ENCODE measurements at places on chromosomes 5 and 9.

- DNase-seq: no peak
These were observed 70.4 kb downstream of the MVB12B start for GRCh38 chr9:126397056-126397455.

- no peak for DNase-seq
These were observed 148.0 kb downstream of the CEMIP2 start for GRCh38 chr9:71620331-71620730.

DNA sequence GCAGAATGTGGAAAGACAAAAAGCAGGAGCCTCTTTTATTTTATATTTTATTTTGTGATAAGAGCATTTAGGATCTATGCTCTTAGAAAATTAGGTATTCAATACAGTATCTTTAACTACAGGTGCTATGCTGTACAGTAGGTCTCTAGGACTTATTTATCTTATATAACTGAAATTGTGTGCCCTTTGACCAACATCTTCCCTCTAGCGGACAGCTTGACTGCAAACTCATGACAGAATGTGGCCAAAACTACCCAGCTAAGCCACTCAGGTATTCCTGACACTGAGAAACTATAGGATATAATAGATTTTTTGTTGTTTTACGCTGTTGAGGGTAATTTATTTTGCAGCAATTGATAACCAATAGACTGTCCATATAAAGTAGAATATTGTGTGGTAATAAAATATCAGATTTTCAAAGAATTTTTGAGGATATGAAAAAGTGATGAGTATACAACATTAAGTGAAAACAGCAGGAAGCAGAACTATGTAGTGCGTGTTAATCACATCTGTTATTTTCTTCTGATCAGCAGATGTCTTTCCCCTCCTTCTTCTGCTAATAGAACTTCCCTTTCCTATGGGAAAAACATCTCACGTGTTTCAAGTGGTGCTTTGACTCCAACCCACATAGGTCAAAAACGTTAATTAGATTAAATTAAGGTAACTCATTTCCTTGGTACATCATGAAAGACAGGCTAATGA is 69.9 kb upstream of the SELENOP start:
- DNase-seq: no peak

GRCh38 chr9:37337301-37337890 is 85.1 kb upstream of the GRHPR start:
- DNase-seq: no peak
